ENCODE measurements at places on chromosomes 2 and 18. TPM values are rescaled to one million over a fixed set of nuclear protein-coding genes. Genes with fewer than 3 reads are reported as not detected.

The CCDC148 gene
- total RNA-seq = 0.43 TPM

The ADAM23 gene
- total RNA-seq = 28.9 TPM

The PSMD1 gene
- 134 TPM for total RNA-seq

The IL1F10 gene
- not detected for total RNA-seq

The KYNU gene
- total RNA-seq = 0.20 TPM

The PSME4 gene
- total RNA-seq = 35.8 TPM

Measured in smooth muscle cell of the pulmonary artery (primary cell).